ENCODE measurements at places on chromosomes 4 and X. TPM values are rescaled to one million over a fixed set of nuclear protein-coding genes. Genes with fewer than 3 reads are reported as not detected.

PSAPL1 gene
- total RNA-seq: not detected

RPGR gene
- 12.4 TPM for total RNA-seq

BEND2 gene
- 0.08 TPM for total RNA-seq

- DNase-seq: no peak
These were observed 40.6 kb downstream of the ZNF81 start for GRCh38 chrX:47877327-47877726.

DNA sequence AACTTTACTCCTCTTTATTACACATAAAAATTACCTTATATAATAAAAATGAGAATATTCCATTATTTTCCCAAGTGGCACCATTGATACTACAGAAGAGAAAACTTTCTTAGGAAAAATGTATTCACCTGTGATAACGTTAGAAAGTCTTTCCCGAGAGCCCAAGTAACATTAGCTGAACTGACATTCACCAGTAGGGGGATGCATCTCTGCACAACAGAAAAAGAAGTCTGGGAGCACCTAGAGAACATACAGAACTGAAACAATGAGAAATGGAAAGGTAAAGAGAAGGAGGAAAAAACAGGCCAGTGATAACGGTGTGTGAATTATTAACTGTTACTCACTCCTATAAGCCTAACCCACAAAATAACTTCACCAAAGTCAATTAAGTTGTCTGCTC, 423.3 kb downstream of the CENPC start:
- no peak for DNase-seq

GRCh38 chr4:102153391-102153790, 191.9 kb downstream of the SLC39A8 start:
- no peak for DNase-seq

DNA sequence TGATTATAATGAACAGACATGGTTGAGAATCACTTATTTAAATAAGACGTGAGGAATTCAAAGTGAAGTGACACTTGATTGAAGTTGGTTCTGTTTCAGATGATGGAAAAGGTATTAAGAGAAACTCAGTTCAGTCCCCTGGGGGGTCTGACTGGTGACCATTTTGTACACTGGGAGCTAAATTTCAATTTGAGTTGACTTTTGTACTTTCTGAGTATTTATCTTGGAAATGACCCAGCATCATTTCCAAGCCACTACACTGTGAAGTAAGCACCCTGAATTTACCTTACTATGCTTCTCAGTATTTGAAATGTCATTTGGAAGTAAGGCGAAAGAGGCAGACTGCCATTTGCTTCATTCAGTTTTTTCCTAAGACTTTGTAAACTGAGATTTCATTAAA, 73.4 kb downstream of the CNOT6L start:
- DNase-seq: no peak

- no peak for DNase-seq
These were observed 103.6 kb downstream of the AREG start for GRCh38 chr4:74548561-74548960.

DNA sequence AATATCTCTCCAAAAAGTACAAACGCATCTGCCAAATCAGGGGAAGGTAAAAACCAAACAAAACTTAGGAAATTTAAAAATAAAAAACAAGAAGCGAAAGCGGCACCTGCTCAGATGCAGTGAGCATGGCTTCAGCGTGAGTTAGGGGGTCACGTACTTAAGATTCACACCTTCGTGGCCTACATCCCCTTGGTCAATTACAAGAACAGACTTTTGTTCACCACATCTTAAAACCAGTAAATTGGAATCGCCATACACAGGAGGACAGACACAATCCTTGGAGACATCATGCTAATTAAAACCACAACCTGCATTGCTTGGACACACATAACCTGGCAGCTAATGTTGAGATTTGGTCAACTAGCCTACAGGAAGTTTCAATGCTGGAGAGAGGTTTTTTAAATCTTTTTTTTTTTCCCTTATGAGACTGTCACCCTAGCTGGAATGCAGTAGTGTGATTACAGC, 12.5 kb upstream of the SEL1L3 start:
- DNase-seq: no peak

GRCh38 chr4:185463541-185463940, 8.0 kb downstream of the CCDC110 start:
- no peak for DNase-seq

DNA sequence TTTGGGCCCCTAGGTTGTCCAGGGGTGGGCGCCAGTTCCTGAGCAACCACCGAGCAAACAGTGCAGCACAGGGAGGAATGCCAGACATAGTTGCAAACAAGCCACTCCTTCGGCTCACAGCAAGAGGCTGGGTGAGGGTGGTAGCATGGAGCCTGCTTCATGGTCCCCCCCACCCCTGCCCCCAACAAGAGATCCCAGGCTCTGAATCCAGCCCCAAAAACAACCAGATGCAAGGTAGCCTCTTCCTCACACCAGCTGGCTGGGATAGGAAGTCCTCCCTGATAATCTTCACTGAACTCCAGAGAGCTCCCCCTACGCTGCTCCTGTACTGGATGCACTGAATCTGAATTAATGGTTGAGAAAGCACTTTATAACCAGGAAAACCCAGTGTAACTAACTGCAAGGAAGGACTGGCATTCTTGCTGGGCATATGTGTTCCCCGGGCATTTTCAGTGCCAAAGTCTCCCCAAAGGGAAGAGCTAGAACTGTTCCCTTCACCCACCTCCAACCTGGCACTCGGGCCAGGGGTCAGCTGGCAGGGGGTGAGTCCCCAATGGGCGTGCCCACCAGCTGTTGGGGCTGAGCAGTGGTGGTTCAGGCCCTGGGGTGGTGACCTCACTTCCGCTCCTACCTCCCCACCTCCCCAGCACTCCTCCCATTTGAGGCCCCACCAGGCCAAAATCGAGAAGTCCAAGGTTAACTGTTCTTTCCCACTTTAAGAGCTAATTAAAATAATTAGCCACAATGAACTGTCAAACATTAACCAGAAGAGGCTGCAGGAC, 1.5 kb downstream of the ELF4 start:
- DNase-seq: peak; percentile 60
